ENCODE measurements at places on chromosomes 1 and 21. TPM values are rescaled to one million over a fixed set of nuclear protein-coding genes. Genes with fewer than 3 reads are reported as not detected.

- no peak for DNase-seq
Observed at GRCh38 chr1:29457496-29458368, 221.4 kb downstream of the PTPRU start.

DNA sequence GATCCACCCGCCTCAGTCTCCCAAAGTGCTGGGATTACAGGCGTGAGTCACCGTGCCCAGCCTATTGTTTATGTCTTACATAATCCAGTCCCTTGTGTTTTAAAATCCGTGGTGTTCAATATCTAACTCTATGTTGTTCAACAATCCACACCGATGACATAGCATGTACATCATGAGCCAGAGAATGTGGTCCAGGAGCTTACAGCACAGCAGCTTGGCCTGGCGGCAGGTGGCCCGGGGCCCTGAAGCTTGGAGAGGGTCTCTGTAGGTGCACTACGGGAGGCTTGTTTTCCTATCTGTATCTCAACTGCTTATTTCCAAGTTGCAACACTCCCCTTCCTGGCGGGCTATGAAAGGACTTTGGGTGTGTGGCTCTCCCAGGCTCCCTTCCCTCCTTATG is 138.4 kb downstream of the ADSS2 start:
- no peak for DNase-seq

- DNase-seq, result no peak
Observed at GRCh38 chr1:226217273-226217672, 6.2 kb upstream of the MIXL1 start.

- no peak for DNase-seq
Observed at GRCh38 chr1:51600965-51601364, 15.9 kb upstream of the OSBPL9 start.

Gene GBP5
- total RNA-seq, result 405 TPM

GRCh38 chr1:33433509-33434362 is 2.8 kb upstream of the PHC2 start:
- no peak for DNase-seq

DNA sequence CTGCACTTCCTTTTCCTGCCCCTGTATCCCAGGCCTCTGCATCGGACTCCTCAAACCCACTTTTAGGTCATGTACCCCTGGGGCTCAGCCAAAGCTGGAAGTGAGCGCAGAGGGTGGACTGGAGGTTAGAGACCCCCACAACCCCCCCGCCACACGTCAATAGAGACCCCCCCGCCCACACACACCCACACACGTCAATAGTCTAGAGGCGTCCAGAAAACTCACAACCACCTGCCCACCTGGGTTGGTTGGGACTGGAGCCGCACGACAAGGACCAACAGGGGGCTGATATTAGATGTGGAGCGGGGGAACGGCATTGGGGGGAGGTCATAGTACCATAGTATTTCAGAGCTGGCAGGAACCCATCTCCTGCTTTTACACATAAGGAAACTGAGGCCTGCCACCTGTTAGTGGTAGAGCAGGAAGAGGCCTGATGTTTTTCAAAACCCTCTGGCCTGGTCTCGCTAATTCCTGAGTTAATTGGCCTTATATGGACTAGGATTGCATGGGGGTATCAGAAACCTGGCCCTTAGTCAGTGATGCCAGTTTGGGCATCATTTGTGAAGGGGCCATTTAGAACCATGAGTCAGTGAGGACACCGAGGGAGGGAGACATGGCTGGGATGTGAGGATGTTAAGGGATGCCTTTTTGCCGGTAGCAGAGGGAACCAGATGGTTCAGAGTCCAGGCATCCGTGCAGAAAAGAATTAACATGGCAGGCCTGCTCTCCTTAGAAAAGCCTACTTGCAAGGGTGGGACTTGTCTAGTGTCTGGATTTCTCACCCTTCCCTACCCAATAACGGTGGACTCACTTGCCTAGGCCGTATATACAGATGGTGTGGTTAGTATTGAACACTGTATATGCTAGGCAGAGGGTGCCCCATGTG is 1.1 kb downstream of the NENF start:
- no peak for DNase-seq

DNA sequence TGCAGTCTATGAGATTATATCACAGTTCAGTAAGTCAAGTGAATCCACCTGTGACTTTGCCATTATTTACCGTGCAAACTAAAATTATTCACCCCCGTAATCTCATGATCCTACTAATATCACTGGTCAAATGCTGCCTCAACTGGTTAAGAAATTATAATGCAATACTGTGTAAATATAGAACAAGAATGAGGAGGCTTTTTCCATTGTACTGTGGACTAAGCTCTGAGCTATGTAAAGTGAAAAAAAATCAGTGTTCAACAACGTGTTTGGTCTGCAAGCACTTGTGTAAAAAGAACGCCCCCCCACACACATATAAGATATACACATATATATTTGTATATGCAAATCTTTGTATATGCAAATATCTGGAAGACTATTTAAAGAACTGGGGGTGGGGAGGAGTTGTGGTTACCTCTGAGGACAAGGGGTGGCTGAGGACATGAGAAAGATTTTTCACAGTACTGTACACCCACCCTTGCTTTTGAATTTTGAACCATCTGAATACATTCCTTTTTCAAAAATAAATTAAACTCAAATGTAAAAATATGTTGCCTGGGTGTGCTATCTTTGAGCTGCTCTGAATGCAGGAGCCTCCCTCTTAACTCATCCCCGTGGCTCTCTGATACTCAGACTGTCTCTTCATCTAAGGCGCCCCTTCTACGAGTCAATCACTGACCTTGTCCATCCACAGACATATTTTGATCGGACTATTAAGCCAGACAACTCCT is 57.0 kb downstream of the PTP4A2 start:
- DNase-seq, result no peak

DNA sequence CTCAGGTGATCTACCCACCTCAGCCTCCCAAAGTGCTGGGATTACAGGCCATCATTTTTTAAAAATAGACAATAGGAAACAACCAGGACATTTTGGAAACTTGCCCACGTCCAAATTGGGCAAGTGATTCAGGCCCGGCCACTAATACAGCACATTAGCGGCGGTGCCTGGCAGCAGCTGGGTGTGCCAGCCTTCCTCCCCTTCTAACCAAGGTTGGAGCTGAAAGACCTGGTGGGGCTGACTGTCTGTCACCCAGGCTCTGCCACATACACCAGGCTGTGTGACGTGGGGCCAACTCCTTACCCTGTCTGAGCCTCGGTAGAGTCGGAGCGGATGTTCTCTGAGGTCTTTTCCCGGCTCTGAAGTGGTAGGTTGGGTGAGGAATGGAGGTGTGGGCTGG is 29.6 kb upstream of the TMEM51 start:
- no peak for DNase-seq

- no peak for DNase-seq
Observed at GRCh38 chr1:188665477-188665876, 1812.2 kb downstream of the BRINP3 start.

DNA sequence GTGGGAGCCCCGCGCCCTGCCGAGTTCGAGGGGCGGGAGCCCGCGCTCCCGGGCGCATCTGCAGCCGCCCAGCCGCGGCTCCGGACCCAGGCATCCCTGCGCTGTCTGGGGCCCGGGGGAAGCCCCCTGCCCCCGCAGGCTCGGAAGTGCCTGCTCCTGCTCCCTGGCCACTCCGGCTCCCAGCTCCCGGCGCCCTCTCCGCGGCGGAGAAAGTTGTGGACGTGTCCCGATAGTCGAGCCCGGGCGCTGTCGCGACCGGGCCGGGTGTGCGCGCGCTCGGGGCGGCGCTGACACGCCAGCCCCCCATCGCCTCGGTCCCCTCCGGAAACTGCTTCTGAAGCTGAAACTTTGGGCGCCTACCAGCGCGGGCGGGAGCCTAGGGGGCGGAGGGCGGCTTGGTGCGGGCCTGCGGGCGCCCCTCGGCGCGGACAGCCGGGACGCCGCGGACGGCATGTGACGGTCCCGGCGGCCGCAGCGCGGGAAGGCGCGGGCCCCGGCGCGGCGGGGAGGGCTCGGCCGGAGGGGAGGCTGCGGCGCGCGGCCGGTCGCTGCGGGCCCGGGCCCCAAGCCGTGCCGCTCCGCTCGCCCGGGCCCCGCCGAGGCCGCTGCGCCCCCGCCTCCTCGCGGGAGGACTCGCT is 515 bp downstream of the MAN1C1 start:
- peak; percentile 42 for DNase-seq

- DNase-seq, result no peak
Observed at GRCh38 chr21:41366522-41367151, 4.8 kb downstream of the MX2 start.

DNA sequence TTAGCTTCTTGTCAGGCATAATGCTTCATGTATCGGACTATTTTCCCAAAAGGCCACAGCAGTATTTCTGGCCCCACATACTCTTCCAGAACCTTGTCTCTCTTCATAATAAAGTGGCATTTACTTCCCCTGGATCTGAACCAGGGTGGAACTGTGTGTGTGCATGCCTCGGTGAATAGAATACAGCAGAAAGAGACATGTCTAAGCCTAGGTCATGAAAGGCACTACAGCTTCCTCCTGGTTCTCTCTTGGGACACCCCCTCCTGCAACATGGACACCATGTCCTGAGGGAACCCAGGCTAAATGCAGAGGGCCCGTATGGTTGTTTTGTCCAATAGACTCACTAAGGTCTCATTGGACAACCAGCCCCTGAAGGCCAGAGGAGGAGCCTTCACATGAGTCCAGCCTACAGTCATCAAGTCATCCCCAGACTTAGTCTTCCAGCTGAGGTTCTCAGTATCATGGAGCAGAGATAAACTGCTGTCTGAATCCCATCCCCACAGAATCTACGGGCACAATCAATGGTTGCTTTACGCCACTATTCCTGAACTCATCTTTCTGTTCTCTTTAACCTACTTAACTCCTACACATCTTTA is 35.0 kb downstream of the USP24 start:
- no peak for DNase-seq

Gene C1orf185
- total RNA-seq, result not detected

Gene PTTG1IP
- 79.9 TPM for total RNA-seq

Gene DENND1B
- total RNA-seq, result 22.3 TPM

GRCh38 chr1:94319319-94320102 is 82.1 kb upstream of the ARHGAP29 start:
- DNase-seq, result no peak

Gene PRPF38B
- 79.8 TPM for total RNA-seq

- no peak for DNase-seq
Observed at GRCh38 chr1:178361847-178362246, 134.9 kb downstream of the CLEC20A start.

Gene GJA5
- not detected for total RNA-seq

Gene PBX1
- total RNA-seq, result 0.12 TPM

Gene TRIM17
- 0.73 TPM for total RNA-seq

Gene SLC2A5
- total RNA-seq, result not detected

Gene OR2M4
- not detected for total RNA-seq

DNA sequence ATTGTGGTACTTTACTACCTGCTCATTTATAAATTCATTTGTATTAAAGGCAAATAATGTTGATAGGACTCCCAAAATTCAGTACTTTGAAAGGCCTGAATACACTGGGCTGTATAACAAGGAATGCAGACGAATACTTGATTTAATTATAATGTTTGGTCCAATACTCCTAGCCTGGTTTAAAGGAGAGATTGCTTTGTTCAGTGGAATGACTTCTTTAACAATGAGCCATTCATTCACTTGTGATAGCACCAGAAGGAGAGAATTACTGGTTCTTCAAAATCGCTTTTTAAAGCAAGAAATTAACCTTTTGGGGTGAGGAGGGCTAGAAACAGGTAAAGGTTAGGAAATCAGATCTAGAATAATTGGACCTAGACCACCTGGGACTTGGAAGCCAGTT is 28.3 kb upstream of the ENAH start:
- no peak for DNase-seq
